ENCODE measurements at places on chromosomes 1 and 21.

DNA sequence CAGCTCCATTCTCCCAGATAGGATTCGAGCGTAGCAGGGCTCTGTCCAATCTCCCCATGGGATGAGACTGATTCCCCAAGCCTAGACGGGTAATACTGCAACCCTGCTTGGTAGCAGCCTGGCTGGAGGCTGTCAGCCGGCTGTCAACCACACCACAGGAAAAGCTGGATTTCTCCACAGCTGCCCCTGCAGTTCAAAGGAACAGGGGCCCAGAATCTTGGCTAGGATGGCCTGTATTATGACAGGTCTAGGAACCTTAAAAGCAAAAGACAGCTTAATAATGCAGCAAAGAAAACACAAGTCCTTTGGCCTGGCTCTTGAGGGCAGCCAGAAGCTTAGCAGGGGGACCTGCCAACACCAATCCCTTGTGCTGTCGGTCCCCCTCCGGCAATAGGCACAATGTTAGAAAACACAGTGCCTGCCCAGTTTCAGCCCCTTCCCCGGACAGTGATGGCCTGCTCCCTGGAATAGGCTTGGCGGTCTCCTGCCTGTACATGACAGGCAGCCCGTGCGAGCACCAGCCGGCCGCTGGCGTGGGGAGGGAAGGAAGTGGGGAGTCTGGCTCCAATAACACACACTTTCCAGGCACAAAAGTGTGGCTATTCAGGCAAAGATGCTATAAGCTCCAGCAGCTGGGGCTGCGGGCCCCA is 90.5 kb downstream of the TRABD2B start:
- DNase-seq = no peak

DNA sequence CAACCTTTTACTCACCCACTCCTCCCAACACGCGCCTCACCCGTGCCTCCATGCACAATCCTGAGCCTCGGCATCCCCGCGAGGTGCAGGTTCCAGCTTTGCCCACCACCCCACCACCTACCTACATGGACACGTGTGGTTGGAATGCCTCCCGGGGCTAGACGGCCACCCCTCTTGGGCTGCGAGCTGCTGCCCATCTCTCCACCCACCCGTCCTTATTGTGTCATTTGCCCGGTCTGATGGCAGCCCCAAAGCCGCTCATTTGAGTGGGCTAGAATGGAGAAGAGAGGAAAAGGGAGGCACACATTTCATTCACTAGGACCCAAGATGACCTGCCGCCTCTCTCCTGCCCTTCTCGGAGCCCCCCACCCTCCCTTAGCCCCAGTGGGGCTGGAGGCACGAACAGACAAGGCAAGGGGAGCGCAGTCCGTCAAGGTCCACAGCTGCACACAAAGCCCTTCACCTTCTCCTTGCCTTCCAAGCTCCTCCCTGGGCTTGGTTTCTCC is 785 bp downstream of the ZNF697 start:
- no peak for DNase-seq

DNA sequence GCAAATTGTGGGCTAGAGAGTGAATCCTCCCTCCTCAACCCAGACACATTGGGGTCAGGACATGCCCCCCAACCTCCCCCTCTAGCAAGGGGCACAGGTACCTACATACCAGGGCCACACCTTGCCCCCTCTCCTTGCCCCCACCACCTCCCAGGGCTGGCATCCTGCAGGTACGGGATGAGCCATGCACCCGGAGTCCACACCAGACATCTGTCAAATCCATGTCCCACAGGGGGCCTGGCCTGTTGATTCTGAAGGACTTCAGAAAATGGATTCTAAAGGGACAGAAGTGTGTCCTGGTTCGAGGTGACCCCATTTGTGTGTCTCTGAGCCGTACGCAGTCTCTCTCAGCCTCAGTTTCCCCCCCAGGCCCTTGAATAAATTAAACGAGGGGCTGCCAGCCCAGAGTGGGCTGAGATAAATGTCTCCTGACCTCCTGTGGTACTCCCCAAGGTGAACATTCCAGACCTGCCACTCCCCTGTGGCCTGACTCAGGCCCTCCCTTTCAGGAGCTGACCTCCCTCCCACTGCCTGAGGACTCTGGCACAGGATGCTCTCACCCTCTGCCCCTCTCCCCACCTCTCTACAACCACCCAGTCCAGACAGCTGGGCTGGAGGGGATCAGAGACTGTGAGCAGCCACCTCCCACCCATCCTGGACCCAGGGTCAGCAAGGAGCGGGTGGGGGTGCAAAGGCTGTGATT is 94.5 kb downstream of the EPHB2 start:
- no peak for DNase-seq

GRCh38 chr1:226711976-226712741 is 26.9 kb downstream of the ITPKB start:
- DNase-seq = peak; percentile 89

DNA sequence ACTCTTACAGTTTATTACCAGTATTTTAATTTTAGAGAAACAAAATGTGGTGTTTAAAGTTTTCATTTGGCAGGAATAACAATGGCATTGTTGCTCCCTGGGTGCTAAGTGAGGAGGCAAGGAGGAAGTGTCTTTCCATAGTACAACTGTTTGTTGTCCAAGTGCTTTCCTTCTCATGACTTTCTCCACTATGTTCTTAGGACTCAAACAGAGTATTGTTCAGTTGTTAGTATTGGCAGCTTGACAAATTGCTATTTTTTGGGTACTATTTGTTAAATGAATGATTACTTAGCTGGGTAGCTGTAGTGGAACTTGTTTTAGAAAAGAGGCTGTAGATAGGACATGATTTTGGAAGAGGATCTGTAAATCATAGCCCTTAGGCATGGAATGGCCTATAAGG is 7.5 kb downstream of the OTUD3 start:
- no peak for DNase-seq

Measured in activated CD4-positive, alpha-beta T cell treated with anti-CD3 and anti-CD28 coated beads, Interleukin-2, amount 10 ng/mL, durations not matched to agents 24 days and 14 days (primary cell).